ENCODE measurements at places on chromosomes 2 and 18.

GRCh38 chr2:12755384-12755783 lies 38.6 kb downstream of the TRIB2 start:
- DNase-seq = no peak

DNA sequence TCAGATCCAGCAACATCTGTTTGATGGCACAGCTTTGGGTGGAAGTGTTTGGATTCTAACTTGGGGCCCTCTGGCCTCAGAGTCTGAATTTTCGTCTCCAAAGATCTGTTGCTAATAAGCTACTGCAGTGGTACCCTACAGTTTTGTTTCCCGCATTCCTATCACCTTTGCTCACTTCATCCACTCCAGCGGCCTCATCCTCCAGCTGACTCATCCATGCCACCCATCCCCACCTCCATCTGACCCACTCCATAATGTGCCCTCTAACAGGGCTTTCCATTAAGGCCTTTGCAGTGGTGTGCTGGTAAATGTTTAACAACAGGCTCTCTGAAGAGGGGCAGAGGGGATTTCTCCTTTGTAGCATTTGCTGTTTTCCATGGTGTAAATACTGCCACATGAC lies 225.5 kb downstream of the TGIF1 start:
- DNase-seq = no peak

DNA sequence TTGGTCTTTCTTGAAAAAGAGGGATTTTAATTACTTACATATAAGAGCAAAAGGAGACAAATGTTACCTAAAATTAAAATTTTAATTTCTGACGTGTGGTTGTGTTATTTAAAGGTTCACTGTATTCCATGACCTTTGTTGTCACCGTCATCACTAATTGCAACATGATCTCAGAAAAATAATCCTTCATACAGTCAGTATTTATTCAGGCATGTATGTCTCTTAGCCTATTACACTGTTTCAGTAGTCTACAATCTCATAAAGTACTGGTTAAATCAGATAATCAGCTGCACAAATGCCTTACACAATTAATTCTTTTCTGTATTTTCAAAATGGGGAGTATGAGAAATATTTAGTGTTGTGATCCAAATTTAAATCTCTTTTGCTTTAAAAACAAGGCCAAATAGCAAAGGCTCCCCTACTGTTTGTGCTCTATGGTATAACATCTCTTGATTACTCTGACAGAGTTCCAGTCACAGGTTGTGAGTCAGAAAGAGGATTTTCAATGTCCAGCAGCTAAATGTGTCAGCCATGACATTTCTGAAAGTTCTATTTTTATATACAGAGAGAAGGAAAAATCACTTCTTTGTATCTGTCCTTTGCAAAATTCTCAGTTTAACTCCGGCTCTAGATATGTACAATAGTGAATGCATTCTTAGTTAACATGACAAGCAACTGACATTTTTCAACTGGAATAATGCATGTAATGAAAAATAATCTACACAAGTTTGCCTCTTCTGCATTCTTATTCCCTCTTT lies 184.0 kb downstream of the FIGN start:
- DNase-seq = peak; percentile 16

DNA sequence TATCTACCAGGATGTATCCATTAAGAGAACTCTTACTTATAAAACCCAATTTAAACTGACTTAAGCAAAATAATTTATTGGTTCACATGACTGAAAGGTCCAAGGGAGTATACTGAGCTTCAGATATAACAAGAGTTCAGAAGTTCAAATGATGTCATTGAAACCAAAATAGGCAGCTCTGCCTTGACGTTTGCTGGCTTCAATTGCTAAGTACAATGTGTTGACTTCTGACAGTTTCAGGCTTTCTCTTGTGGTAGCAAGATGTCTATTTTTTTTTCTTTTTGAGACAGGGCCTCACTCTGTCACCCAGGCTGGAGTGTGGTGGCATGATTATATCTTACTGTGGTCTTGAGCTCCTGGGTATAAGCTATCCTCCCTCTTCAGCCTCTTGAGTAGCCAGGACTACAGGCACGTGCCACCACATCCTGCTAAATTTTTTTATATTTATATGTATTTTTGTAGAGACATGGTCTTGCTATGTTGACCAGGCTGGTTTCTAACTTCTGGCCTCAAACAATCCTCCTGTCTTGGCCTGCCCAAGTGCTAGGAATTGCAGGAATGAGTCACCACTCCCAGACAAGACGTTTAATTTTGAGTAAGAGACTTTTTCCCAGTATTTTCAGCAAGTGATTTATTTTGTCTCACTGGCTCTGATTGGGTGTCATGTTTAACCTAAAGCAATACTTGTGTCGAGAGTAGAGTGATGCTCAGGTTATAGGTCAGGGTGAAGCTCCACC lies 184.8 kb downstream of the NR4A2 start:
- DNase-seq = no peak

DNA sequence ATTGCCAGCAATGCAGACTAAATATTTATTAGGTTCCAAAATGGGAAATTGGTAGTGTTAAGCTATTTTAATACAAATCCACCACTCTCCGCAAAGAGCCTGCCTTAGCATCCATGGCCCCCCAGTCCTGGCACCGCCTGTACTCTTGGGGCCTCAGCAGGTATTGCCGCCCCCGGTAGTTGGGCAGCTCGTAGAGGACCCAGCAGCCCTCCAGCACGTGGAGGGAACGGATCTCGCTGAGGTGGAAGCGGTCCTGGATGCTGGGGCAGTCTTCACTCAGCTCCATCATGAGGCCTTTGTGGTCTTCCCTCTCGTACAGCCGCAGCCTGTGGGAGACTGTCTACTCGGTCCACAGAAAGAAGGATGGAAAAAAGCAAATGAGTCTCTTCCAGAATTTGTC lies 1.5 kb downstream of the CRYGC start:
- no peak for DNase-seq

DNA sequence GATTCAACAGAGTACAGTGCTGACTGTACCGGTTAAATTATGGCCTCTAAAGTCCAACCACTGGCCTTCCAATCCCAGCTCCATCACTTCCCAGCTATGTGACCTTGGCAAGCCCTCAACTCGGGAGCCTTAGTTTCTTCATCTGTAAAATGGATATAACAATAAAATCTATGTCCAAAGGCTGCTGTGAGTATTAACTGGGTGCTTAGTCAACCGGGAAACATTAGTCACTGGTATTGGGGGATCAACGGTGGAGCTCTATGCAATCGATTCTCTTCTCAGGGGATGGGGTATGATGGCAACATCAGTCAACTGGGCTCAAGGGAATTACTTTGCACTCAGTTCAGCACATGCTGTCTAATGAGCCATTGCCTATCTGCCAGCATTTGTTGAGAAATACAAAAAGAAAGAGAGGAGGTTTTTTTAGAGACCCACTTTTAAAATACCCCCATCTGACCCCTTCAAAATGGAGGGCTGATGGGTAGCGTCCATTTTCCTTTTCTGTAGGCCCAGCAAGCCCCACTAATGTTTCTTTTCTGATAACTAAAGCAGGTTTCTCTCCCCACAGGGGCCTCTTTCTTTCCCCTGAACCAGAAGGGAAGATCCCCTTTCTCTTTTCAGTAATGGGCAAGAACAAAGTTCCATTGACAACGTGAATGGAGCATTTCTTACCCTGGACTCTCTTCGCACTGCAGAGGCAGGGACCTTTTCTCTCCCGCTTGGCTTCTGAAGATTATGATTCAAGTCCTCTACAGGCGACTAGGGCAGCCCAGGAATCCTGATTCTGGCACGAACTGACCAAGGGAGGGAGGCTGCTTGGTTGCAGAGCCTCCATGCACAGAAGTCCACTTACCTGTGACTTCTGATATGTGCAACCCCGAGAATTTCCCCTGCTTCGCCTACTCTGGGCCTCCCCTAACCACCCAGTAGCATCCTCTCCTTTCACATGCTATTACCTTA lies 8.7 kb upstream of the AGFG1 start:
- peak; percentile 62 for DNase-seq

- no peak for DNase-seq
Observed at GRCh38 chr2:58609326-58609725, 368.2 kb upstream of the FANCL start.

DNA sequence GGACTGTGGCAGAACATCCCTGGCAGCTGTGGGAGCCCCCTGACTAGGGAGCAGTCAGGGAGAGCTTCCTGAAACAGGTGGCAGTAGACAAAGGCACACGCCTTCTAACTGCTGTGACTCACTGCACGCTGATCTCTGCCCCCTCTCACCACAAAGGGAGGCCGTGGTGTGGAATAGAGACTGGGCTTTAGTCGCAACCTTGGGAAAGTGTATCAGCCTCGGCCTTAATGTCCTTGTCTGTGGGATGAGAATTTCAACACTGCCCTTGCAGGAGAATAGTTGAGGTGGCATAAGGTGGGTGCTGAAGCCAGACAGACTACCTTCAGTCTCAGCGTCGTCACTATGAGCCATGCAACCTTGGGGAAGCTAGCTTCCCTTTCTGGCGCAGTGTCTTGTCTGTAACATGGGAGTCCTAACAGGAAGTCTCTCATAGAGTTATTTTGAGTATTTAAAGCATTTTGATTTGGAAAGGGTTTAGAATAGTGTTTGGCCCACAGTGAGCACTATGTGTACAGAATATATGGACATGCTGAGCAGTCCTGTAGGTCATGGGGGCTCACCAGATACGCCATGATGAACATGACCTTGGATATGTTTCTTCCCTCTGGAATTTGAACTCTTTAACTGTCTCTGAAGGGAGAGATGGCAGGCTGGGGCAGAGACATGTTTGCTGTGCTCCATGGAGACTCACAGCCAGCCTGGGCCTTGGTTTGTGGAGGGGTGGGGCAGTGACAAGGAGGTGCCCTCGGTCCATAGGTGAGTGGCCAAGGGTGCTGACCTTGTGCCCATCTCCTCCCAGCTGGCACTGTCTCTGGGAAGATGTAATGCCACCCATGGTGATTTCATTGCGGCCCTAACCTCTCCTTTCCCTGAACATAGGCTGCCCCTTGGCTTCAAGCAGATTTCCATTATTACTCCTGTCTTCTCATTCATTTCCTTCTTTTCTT lies 29.5 kb upstream of the SMAD7 start:
- no peak for DNase-seq

- DNase-seq = peak; percentile 6
Observed at GRCh38 chr2:212640428-212640827, 101.8 kb upstream of the ERBB4 start.

DNA sequence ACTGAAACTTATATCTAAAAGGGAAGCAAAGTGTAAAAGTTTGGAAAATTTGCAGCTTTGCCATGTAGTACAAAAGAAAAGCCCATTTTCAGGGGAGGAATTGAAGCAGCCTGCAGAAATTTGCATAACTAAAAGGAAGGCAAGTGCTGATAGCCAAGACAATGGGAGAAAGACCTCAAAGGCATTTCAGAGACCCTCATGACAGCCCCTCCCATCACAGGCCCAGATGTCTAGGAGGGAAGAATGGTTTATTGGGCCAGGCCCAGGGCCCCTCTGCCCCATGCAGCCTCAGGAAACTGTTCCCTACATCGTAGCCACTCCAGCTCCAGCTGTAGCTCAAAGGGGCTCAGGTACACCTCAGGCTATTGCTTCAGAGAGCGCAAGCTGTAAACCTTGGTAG lies 14.4 kb upstream of the WDR75 start:
- no peak for DNase-seq

DNA sequence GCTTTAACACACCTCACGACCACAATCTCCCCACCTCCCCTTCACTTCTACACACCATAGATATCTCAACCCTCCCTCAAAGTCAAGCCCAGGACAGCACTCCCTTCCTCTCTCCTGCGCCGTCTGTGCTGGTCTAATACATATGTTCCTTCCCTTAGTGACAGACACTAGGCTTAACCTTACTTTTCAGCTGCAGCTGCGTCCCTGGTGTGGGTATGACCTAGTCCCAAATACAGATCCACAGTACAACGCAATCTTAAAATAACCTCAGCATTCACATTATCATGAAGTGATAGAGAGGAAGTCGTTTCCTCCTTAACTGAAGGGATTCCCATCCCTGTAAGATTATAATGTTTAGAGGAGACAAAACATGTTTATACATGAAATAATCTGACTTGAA lies 192.7 kb upstream of the TANK start:
- DNase-seq = no peak

DNA sequence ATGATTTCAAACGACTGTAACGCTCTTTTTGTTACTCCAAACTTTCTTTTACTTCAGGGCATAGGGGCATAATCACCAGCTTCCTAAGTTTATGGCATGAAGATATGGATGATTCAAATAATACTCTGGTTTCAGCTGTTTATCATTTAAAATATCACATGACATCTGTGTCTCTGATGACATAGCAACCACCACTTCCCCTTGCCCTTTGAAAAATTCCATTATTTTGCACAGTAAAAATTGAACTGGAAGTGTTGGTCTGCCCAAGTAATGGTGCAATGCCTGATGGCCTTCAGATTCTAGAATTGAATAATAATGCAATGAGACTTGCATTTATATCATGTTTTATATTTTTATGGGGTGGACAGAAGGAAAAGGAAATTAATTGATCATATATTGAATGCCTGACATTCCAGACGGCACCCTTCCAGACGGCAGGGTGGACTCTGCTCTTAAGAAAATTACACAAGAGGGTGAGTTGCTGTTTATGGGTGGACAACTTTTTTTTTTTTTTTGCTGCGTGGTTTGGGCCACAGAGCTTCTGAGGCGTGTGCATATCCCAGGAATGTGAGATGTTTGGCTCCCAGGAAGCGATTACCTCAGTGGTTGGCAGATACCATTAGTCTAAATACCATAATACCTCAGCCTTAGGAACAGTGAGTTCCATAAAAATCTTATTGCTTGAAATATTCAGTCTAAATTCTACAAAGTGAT lies 101.7 kb upstream of the ZNF521 start:
- DNase-seq = no peak

DNA sequence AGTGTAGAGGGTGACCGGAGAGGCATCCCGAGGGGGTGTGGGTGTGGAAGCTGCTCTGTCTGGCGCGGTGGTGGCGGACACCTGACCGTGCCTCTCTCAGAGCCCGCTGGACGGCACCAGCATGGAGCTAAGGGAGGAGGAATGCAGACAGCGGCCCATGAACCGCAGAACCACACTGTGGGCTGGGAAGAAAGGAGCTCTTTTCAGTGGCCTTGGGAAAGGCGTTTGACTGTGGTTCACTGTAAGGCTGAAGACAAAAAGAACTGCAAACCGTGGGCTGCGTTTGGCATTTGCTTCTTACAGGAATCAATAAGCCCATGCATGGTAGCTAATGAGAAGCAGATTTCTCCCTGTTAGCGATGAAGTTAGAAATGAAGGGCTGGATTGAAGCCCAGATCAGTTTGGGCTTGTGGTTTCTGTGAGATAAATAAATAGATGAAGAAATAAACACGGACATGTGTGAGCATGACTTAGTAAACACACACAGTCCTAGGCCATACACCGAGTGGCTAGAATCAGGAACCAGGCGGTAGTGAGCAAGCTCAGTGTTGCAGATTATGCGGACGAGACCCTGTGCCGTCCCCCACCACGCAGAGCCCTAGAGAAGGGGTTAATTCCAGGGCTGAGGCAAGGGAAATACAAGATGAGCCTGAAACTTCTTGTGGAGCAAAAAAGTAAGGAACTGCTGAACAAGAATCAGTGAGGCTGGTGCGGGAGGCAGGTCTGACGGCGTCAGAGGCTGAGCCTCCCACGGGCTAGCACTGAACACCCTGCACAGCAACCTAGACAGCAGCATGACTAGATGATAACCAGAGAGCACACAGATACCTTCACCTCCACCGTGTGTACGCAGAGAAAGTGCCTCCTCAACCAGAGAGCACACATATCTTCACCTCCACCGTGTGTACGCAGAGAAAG lies 29.3 kb upstream of the NFATC1 start:
- DNase-seq = peak; percentile 40
